Urothelium cell line (cell line): ENCODE measurements at places on chromosomes 11 and 22.

GRCh38 chr11:45806937-45807791 lies 2.2 kb downstream of the SLC35C1 start:
- DNase-seq = no peak

GRCh38 chr22:41983513-41984405 lies 14.5 kb downstream of the SEPTIN3 start:
- DNase-seq = no peak

DNA sequence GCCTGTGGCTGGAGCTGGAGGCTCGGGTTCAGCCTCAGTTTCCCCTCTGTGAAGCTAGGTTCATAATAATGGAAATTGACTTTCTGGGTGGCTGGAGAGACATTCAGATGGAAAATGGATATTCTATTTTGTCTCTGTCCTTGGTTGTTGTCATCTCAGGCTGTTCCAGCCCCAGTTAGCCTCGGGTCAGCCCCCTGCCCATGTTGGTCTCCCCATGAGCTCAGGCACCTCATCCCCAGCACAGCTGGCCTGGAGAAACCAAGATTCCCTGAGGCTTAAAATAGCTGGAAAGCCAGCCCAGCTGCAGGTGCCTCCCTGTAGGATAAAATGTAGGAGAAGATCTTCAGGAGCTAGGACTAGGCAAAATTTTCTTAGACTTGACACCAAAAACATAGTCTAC lies 129.5 kb downstream of the MED15 start:
- DNase-seq = no peak

DNA sequence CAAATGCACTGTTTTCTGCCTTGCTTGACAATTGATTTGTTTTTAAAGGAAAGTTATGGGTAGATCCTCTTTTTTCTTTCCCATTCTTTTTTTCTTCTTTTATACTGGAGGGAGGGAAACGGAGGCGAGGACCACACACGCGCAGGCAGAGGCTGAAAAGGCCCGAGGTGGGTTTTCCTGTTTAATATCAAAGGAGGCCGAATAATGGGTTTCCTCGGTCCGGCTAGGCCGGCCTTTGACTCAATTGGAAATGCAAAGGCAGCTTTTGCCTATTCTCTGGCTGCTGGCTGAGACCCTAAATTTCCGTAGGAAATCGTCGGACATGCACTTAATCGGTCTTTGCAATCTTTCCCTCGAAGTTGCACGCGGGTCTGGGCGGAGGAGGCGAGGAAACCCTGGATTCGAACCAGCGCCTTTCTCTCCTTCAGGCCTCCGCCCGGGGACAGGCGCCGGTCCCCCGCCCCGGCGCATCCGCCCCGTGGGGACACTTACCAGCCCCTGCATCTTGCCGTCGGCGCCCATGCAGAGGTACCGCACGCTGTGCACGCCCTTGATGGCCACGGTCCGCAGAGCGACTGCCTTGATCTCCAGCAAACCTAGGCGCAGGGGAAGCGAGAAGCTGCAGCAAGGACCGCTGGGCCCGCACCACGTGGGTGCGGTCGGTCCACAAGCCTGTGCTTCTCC lies 911 bp downstream of the FGF19 start:
- DNase-seq = no peak

GRCh38 chr11:86760577-86760976 lies 39.8 kb upstream of the PRSS23 start:
- DNase-seq = no peak

- DNase-seq = no peak
These were observed 10.0 kb upstream of the PKNOX2 start for GRCh38 chr11:125154378-125155099.

- DNase-seq = no peak
These were observed 10.6 kb downstream of the TMPRSS13 start for GRCh38 chr11:117918366-117919255.

DNA sequence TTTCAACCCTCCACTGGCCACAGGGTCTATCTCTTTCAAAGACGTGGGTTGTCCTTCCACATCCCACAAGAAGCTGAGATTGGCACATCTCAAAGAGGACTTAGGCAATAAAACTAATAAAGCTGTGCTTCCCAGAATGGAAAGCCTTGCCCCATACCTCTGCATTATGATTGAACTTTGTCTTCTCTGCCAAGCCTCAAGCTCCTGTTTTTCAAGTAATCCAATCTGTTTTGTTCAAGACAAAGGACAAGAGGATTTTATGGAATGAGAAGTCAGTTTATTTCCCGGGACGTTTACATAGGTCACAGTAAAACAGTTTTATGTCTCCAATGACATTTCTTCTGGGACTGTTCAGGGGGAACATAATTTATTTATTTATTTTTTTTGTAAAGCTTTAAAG lies 108.4 kb downstream of the GALNT18 start:
- no peak for DNase-seq

GRCh38 chr11:12411806-12412727 lies 34.7 kb downstream of the PARVA start:
- peak; percentile 74 for DNase-seq

DNA sequence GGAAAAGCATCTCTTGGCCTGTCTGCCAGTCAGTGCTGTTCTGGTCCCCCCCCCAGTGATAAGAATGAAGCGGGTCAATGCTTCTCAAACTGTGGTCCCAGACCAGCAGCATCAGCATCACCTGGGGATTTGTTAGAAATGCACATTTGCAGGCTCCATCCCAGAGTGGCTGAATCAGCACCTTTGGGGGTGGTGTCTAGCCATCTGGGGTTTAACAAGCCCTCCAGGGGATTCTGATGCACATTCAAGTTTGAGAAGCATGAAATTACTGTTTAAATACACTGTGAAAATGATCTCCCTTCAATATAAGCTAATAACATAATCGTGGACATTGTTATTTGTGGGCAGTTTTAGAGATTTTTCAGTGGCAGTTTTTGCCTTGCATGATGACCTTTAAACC lies 133.5 kb downstream of the MYO18B start:
- DNase-seq = no peak

GRCh38 chr11:48078689-48079088 lies 98.3 kb downstream of the PTPRJ start:
- DNase-seq = no peak

- DNase-seq = no peak
These were observed 99.2 kb downstream of the VPREB1 start for GRCh38 chr22:22343581-22344296.

- DNase-seq = peak; percentile 51
These were observed 179.0 kb downstream of the GRM5 start for GRCh38 chr11:88886796-88887195.

DNA sequence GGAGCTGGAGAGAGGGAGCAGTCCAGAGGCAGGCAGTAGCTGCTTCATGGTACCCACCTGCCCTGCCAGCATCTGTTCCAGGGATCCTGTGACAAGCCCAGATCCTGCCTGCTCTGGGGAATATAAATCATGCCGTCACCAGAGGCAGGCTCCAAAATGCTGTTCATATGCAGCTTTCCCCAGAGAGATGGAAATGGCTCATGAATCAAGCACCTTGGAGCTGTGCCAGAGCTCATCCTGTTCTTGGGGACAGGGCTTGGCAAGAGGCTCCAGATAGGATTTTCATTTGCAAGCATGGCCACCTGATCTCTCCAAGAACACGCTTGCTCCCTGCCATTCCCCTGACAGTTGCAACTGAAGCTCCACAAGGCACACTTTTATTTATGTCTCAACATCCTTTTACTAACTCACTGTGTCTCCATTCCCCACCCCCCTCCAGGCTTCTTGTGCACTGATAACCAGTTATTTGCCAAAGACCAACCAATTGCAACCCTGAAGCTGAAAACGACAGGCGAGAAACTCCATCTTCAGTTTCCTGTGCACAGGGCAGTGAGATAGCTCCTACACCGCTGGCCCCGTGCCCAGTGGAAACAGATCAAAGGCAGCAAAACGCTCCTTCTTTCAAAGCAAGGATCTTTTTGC lies 115.8 kb upstream of the PITPNB start:
- DNase-seq = peak; percentile 55

DNA sequence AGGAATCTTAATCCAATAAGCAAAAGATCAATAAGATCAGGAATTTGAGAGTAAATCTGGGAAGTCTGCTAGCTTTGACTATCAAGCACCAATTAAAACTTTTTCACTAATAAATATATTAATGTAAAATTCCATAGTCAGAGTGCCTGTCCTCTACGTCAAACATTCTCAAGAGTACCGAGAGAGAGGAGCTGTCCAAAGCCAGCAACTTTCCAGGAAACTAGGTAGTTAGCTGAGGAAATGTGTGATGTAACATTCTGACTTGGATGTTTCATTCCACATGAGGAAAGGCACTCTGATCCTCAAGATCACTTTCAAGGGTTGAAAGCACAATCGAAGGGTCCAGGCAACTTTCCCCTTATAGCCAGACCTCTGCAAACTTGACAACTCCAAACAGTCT lies 113.2 kb downstream of the STK33 start:
- no peak for DNase-seq

- no peak for DNase-seq
These were observed 1035.3 kb downstream of the NTM start for GRCh38 chr11:132405728-132406127.

GRCh38 chr11:111765320-111765983 lies 737 bp downstream of the PPP2R1B start:
- DNase-seq = no peak

- no peak for DNase-seq
These were observed 20.1 kb downstream of the ELP4 start for GRCh38 chr11:31529701-31530100.
